Left lung (tissue), 14 donors: ENCODE measurements at places on chromosomes 3 and 15. TPM values are rescaled to one million over a fixed set of nuclear protein-coding genes. Genes with fewer than 3 reads are reported as not detected.

DNA sequence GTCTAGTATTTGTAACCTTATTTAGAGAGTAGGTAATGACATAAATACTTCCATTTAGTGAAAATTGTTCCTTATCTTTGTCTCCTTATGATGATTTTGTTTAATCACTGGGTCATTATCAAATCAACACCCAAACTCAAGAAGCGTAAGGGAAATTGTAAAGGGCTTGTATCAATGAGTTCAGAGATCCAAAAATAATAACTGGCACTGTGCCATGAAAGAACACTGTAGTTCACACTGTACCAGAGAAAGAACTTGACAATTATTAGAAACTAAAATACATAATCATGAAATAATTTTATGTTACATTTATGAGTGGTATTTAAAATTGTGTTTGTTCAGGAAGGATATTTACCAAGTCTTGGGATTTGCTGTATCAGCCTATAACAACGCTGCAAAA lies 895.4 kb downstream of the FHIT start:
- DNase-seq, result no peak

Gene DCUN1D1
- 39.4 TPM for total RNA-seq

Gene SYNPR
- not detected for total RNA-seq

Gene ACKR4
- 6.9 TPM for total RNA-seq

Gene PXYLP1
- total RNA-seq, result 14.3 TPM

Gene STRA6
- 0.60 TPM for total RNA-seq

- DNase-seq, result no peak
Measured at GRCh38 chr3:33060609-33061337, 36.2 kb downstream of the GLB1 start.
